ENCODE measurements at places on chromosomes 5 and 9.

DNA sequence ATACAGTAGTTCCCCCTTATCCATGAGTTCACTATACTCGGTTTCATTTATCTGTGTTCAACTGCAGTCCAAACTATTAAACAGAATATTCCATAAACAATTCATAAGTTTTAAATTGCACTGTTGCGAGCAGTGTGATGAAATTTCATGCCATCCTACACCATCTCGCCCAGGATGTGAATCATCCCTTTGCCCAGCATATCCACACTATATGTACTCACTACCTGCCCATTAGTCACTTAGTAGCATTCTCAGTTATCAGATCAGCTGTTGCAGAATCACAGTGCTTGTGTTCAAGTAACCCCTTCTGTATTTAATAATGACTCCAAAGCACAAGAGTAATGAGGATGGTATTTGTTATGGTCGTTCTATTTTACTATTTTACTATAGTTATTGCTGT, 51.5 kb downstream of the SHOC1 start:
- H3K27ac ChIP-seq: peak overlapping the region; percentile 92
- H3K36me3 ChIP-seq: no peaks in the 10 kb centered on the region
- H3K4me3 ChIP-seq: no peak overlapping the region
- peak; percentile 67 for DNase-seq

DNA sequence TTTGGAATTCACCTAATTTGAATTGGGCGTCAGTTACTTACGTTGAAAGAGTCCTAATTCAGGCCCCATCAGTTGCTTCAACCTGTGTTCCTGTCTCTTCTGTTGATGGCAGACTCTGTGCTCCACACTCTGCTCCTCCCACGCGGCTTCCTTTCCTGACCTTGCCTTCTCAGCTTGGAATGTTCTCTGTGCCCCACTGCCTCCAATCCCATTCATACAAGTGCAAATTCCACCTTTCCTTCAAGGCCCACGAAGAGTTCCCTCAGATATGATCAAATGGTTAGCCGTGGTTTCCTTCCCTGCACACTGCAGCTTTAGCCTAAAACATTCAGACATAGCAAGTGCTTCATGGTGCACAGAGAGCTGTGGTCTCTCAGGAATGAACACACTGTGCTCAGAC, 65.7 kb downstream of the SREK1 start:
- H3K4me3 ChIP-seq: no peak overlapping the region
- H3K27me3 ChIP-seq: no peaks in the 10 kb centered on the region
- H3K36me3 ChIP-seq: no peaks in the 10 kb centered on the region
- DNase-seq: no peak

- H3K4me3 ChIP-seq: no peak overlapping the region
- no peaks in the 10 kb centered on the region for H3K27me3 ChIP-seq
- no peak for DNase-seq
- peaks cover 24% of the 10 kb centered on the region for H3K4me1 ChIP-seq
- no peak overlapping the region for H3K27ac ChIP-seq
- H3K36me3 ChIP-seq: no peaks in the 10 kb centered on the region
Observed at GRCh38 chr9:112032009-112032408, 135.4 kb downstream of the UGCG start.

DNA sequence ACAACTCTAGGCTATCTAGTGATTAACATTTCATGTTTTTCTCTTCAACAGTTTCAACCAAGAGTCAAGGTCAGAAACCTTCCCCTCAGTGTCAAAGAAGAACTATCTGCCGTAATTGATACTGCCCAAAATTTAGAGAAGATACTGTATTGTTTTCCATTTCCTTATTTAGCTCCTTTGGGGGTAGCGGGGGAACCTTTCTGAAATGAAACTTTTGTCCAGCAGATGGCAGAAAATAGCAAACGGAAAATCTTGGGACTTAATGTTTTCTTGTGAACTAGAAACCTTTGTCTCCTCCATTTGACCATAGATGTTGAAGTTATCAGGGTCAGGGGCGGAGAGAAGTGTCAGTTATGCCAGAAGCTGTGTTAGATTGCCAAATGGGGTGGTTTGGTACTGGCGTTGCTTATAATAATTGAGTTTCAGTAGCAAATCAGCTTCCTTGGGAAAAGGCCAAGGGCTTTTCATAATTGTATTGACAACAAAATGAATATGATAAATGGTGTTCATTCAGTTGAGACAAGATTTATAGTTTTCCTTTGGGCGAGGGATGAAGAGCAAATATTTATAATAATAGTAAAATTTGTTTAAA, 101.7 kb upstream of the TLX3 start:
- no peak overlapping the region for H3K27ac ChIP-seq
- no peaks in the 10 kb centered on the region for H3K4me1 ChIP-seq
- H3K27me3 ChIP-seq: no peaks in the 10 kb centered on the region
- H3K4me3 ChIP-seq: no peak overlapping the region
- no peaks in the 10 kb centered on the region for H3K36me3 ChIP-seq

- H3K36me3 ChIP-seq: no peaks in the 10 kb centered on the region
- DNase-seq: no peak
- no peaks in the 10 kb centered on the region for H3K27me3 ChIP-seq
- H3K27ac ChIP-seq: no peak overlapping the region
- H3K4me3 ChIP-seq: no peak overlapping the region
Observed at GRCh38 chr5:91611746-91612145, 228.6 kb upstream of the ARRDC3 start.

DNA sequence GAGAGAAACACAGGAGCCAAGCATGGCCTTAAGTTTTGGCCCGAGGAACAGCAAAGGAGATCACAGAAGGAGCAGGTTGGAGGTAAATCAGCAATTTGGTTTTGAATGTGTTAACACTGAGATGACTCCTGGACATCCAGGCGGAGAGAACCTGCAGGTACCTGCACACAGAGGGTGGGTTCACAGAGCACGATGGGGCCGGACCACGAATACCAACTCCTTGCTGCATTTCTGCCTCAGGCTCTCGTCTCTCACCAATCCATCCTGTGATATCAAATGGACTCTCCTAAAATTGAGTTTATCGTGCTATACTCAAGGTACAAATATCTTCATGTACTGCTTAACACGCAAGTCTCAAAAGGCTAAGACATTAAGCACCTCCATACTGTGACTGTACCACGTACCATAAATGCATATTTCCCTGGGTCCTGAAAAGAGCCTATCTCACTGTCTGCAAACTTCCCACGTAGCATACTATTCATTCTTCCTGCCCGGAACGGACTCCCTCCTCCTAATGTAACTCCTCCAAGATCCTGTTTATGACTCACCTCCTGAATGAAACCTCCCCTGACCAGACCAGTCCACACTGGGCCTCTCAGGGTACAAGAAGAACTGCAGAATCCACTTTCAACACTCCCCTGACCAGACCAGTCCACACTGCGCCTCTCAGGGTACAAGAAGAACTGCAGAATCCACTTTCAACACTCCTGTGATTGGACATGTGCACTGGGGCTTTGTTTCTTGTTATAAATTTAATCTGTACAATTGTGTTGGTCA, 380.8 kb upstream of the RFX3 start:
- no peaks in the 10 kb centered on the region for H3K36me3 ChIP-seq
- no peak overlapping the region for H3K4me3 ChIP-seq
- peaks cover 11% of the 10 kb centered on the region for H3K4me1 ChIP-seq
- no peaks in the 10 kb centered on the region for H3K27me3 ChIP-seq
- peak; percentile 48 for DNase-seq

GRCh38 chr9:137870432-137870831, 7.2 kb upstream of the CACNA1B start:
- H3K27me3 ChIP-seq: no peaks in the 10 kb centered on the region
- H3K4me1 ChIP-seq: no peaks in the 10 kb centered on the region
- H3K27ac ChIP-seq: no peak overlapping the region
- no peak for DNase-seq
- no peak overlapping the region for H3K4me3 ChIP-seq

DNA sequence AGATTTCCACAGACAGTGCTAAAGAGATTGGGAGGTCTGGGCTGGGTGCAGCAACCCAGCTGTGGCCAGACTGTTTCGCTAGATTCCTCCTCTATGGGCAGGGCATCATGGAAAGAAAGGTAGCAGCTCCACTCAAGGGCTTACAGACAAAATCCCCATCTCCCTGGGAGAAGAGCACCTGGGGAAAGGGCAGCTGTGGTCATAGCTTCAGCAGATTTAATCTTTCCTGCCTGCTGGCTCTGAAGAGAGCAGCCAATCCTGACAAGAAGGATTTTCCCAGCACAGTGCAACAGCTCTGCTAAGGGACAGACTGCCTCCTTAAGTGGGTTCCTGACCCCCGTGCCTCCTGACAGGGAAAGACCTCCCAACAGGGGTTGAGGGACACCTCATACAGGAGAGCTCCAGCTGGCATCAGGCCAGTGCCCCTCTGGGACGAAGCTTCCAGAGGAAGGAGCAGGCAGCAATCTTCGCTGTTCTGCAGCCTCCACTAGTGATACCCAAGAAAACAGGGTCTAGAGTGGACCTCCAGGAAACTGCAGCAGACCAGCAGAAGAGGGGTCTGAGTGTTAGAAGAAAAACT, 1379.3 kb upstream of the ACO1 start:
- no peaks in the 10 kb centered on the region for H3K27me3 ChIP-seq
- H3K27ac ChIP-seq: no peak overlapping the region
- DNase-seq: no peak
- H3K36me3 ChIP-seq: no peaks in the 10 kb centered on the region

Measured in RWPE2 (cell line).